HCT116 (cell line): ENCODE measurements at places on chromosomes 16 and 17.

DNA sequence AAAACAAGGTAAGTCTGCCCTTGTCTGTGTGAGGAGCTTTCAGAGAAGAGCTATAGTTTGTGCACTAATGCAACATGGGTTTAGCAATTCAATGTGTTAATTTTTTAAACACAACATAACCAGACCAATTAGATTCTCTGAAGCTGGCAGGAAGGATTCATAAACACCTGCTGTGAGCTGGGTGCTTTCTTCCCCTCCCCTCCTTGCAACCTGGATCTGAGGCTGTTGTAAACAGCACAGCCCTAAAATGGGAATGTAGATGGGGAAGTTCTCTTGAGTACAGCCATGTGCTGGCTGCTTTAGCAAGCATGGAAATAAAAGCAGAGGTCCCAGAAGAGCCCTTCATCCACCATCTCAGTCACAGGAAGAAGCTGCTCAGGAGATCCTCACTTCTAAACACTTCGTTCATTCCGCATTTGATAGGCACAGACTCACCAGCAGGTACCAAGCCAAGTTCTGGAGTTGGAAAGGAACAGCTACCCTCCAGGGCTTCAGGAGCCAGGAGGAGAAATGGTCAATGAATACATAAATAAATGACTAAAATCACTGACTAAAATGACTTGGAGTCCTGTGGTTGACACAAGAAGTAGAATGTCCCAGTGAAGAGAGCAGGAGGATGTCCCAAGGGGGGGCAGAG, 21.7 kb downstream of the AXIN2 start:
- DNase-seq, result no peak

GRCh38 chr17:67635681-67636080, 82.1 kb upstream of the NOL11 start:
- no peak for DNase-seq

DNA sequence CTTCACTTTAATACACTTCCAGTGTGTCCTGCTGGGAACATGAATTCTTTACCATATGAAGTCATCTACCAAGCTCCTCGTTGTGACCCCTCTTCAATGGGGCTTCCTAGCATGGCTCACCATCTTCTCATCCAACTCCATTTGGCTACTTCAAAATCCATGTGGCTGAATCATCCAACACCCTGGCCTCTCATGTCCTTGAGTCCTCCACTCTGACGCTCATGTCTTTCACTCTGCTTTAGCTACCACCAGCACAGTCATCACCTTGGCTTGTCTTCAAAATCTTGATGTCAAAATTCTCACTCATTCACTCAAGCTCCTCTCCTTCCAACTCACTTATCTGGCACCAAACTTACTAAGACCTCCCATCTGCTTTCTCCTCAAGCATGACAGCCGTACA, 35.8 kb downstream of the AMFR start:
- no peak for DNase-seq

DNA sequence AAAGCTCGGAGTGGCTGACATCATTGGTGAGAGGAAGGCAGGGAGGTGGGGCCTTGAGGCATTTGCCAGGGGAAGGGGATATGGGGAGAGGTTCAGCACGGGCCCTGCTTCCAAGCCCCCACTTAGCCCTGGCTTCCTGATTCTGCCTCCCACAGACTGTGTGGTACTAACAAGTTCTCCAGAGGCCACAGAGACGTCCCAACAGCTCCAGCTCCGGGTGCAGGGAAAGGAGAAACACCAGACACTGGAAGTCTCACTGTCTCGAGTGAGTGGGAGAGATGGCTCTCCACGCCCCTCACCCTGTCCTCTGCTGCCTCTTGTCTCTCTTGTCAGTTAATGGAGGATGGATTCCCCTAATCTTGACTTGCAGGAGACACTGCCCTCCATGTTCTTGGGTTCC, 8.1 kb downstream of the NFATC2IP start:
- no peak for DNase-seq
